ENCODE measurements at places on chromosomes 5 and 9.

GRCh38 chr5:669111-669841, 23.9 kb downstream of the TPPP start:
- peak; percentile 94 for DNase-seq

DNA sequence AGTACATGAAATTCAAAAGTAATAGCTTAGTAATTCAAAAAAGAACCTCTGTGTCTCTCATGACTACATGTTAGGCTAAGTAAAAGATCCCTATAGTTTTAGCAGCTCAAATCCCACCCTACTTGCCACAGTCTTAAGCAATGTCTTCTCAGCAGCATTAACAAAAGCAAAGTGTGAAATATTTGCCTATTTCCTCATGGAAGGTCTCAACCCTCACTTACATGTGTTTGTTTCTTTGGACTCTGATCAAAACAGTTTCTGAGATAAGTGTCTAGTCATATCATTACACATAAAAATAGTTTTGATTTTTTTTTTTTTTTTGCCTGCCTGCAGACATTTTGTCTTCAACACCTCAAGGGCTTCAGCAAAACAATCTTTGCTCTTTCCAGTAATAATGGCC, 310.5 kb downstream of the CETN3 start:
- DNase-seq: no peak

- no peak for DNase-seq
Observed at GRCh38 chr5:133399247-133399891, 213.0 kb downstream of the FSTL4 start.

DNA sequence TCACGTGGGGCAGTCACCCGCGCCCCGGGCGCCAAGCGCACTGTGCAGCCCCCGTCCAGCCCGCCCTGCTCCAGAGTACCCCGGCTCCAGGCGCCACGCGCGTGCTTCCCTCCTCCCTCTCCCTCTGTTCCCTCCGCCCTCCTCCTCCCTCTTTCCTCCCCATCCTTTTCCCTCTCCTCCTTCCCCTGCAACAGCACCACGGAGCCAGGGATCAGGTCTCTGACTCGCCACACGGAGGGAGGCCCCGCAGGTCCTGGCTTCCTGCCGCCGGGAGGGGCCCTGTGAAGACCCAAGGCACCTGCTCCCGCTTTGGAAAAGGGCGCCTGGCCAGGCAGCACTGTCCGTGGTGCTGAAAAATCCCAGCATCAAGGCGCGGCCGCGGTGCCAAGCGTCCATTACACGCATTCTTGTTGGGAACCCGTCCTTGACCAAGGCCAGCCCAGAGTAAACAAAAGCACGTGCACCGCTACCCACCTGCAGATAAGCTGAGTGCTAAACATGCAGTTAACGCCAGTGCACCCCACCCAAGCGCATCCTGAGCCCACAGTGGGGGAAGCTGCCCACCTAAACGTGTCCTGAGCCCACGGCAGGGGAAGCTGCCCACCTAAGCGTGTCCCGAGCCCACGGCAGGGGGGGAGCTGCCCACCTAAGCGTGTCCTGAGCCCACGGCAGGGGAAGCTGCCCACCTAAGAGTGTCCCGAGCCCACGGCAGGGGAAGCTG, 21.7 kb downstream of the SLC6A18 start:
- no peak for DNase-seq

DNA sequence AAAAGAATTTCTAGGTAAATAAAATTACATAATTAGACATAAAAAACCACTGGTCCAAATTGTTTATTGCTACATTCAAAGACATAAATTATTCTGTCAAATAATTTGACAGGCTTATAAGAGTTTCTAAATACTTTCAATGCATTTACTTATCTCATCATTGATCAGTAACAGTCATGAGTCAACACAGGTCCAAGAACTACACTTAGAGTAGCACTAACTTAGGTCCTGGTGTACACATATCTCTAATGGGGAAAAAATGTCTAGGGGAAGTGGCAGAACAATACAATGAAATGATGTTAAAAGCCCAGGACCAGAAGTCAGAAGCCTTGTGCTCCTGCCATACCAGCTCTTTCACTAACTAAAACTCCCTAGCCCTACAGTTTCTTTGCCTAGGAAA, 96.5 kb upstream of the SLCO6A1 start:
- no peak for DNase-seq

GRCh38 chr5:113084402-113085083, 107.9 kb downstream of the DCP2 start:
- no peak for DNase-seq
